Uterine smooth muscle cell (primary cell): ENCODE measurements at places on chromosomes 12 and 14. TPM values are rescaled to one million over a fixed set of nuclear protein-coding genes. Genes with fewer than 3 reads are reported as not detected.

The ZDHHC22 gene
- total RNA-seq: not detected in 2 replicates

The EIF2S3B gene
- total RNA-seq: 1.2 and 12.6 TPM in 2 replicates

The MIP gene
- total RNA-seq: not detected in 2 replicates

The TAS2R42 gene
- not detected in 2 replicates for total RNA-seq

The DAO gene
- under 0.01 TPM in 1 of 2 replicates, not detected in the other for total RNA-seq

The SPIC gene
- not detected in 2 replicates for total RNA-seq

The FAIM2 gene
- 1.5 and 3.0 TPM in 2 replicates for total RNA-seq

The STAT2 gene
- 147 and 327 TPM in 2 replicates for total RNA-seq

The AKT1 gene
- total RNA-seq: 180 and 203 TPM in 2 replicates

The LGR5 gene
- not detected in 2 replicates for total RNA-seq

The NFATC4 gene
- 62.5 and 76.2 TPM in 2 replicates for total RNA-seq

The DCAF5 gene
- 14.6 and 17.4 TPM in 2 replicates for total RNA-seq

The IKZF4 gene
- 1.5 TPM in 2 replicates for total RNA-seq

The TEP1 gene
- total RNA-seq: 15.1 and 27.4 TPM in 2 replicates

The TAS2R46 gene
- total RNA-seq: 2.6 and 4.8 TPM in 2 replicates

The PTGER2 gene
- total RNA-seq: 17.5 and 22.9 TPM in 2 replicates

The SSPN gene
- 14.4 and 19.0 TPM in 2 replicates for total RNA-seq

The CCDC196 gene
- total RNA-seq: not detected in 2 replicates

The KRT79 gene
- total RNA-seq: not detected in 2 replicates

The PTPRO gene
- total RNA-seq: 0.50 and 0.55 TPM in 2 replicates

The SMIM41 gene
- 0.11 and 0.37 TPM in 2 replicates for total RNA-seq

The AMIGO2 gene
- total RNA-seq: 19.3 and 104 TPM in 2 replicates

The PRIMA1 gene
- under 0.01 TPM in 1 of 2 replicates, not detected in the other for total RNA-seq

The RAB15 gene
- 1.5 and 2.7 TPM in 2 replicates for total RNA-seq

The KRT86 gene
- total RNA-seq: under 0.01 TPM in 1 of 2 replicates, not detected in the other

The FOXG1 gene
- under 0.01 TPM in 1 of 2 replicates, not detected in the other for total RNA-seq

The ACSM4 gene
- not detected in 2 replicates for total RNA-seq

The CIROP gene
- total RNA-seq: 0.11 and 0.25 TPM in 2 replicates

The ARMH4 gene
- 5.3 and 10.7 TPM in 2 replicates for total RNA-seq

The M6PR gene
- total RNA-seq: 127 and 151 TPM in 2 replicates

The EID3 gene
- 21.5 and 22.6 TPM in 2 replicates for total RNA-seq

The C3AR1 gene
- total RNA-seq: 0.11 and 0.12 TPM in 2 replicates

The NUP37 gene
- 51.7 and 121 TPM in 2 replicates for total RNA-seq

The ESPL1 gene
- 4.2 and 13.4 TPM in 2 replicates for total RNA-seq

The SYNDIG1L gene
- not detected in 2 replicates for total RNA-seq

The CDH24 gene
- 6.1 and 12.2 TPM in 2 replicates for total RNA-seq

The A2M gene
- total RNA-seq: 2.2 and 4.6 TPM in 2 replicates

The CCDC177 gene
- total RNA-seq: under 0.01 TPM in 1 of 2 replicates, not detected in the other

The RNASE7 gene
- total RNA-seq: not detected in 2 replicates

The KRT80 gene
- 0.11 and 0.25 TPM in 2 replicates for total RNA-seq

The TAS2R19 gene
- 7.9 and 10.8 TPM in 2 replicates for total RNA-seq

The SLC2A14 gene
- total RNA-seq: 0.11 and 1.1 TPM in 2 replicates

The TDRD9 gene
- 0.22 and 2.2 TPM in 2 replicates for total RNA-seq

The MYL6 gene
- total RNA-seq: 2,082 and 2,483 TPM in 2 replicates

The MGST1 gene
- total RNA-seq: 88.5 and 105 TPM in 2 replicates

The PDZRN4 gene
- total RNA-seq: not detected in 2 replicates

The SDSL gene
- total RNA-seq: 7.5 and 18.4 TPM in 2 replicates

The LALBA gene
- total RNA-seq: not detected in 2 replicates

The SALL2 gene
- total RNA-seq: 2.5 and 3.2 TPM in 2 replicates

The RTL1 gene
- total RNA-seq: under 0.01 TPM in 2 replicates

The JPH4 gene
- under 0.01 TPM in 1 of 2 replicates, not detected in the other for total RNA-seq

The GZMH gene
- total RNA-seq: not detected in 2 replicates

The C1QL4 gene
- total RNA-seq: 0.37 and 0.77 TPM in 2 replicates

The KRT6A gene
- total RNA-seq: not detected in 2 replicates

The GLT1D1 gene
- not detected in 2 replicates for total RNA-seq

The ASCL1 gene
- not detected in 2 replicates for total RNA-seq

The GLS2 gene
- total RNA-seq: 0.22 and 0.25 TPM in 2 replicates

The IL22 gene
- not detected in 2 replicates for total RNA-seq
